ENCODE measurements at places on chromosomes 5 and 9.

DNA sequence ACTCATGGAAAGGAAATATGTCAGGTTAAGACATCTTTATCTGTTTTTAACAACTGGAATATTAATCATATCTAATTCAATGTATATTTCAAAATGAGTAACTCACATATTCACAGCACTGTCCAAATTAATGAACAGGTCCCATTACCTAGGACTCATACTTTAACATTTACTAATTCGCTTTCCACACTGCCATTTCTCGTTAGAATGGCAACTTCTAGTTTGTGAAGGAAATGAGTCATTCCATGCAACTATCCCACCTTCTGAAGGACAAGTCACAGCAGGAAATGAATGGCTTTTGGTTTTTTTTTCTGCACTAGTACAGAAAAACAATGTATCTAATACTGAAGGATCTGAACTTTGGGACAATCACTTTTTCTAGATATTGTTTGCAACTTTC is 24.6 kb upstream of the IFNK start:
- DNase-seq = no peak

DNA sequence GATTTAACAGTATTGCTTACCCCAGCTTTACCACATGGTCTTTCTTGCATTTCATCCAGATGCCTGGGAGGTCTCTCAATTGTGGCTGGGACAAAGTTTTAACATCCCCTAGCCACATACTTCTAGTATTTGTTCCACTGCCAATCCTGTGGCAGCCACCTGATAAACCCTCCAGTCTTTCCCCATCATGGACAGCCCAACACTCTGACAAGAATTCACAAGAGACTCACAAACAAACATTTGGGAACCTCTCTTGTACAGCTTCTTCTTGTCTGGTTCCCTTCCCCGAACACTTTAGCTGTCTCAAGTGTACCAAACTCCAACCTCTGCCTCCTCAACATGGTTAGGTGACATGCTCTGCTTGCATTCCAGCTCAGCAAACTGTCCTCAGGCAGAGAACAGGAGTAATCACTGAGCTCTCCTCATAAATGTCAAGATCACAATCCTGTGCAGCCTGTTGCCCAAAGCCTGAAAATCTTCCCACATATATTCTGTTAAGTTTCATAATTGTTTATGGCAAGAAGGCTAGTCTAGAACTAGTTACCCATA is 59.7 kb downstream of the STRBP start:
- no peak for DNase-seq

- DNase-seq = peak; percentile 62
Observed at GRCh38 chr5:34452170-34452828, 203.8 kb upstream of the RAI14 start.

DNA sequence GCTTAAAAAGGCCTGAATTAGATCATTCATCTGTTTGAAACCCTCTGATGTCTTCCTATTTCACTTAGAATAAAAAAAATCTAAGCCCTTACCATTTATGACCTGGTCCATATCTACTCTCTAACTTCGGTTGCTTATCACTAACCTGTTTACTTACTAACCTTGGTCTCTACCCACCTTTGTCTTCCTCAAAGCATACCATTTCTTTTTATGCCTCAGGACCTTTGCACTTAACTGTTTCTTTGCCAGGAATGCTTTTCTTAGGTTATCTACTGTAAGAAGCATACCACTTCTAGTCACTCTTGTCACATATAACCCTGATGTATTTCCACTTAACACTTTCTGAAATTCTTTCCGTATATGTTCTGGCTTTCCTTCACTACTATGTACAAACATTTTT is 67.0 kb downstream of the UHRF2 start:
- DNase-seq = no peak

DNA sequence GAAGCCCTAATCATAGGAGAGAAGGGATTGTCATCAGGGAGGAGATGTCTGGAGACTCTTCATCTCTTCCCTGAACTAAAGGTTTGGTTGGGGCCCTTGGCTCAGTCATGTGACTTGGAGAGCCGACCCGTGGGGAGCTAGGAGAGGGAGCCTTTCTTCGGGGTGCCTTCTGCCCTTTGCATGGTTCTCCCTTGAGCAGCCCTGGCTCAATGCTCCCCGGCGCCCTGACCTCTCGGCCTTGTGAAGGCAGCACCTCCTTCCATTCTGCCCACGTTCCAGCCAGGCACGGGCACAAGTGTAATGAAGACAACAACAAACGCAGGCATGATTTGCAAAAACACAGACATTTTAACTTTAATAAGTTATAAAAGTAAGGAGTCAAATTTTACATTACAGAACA is 50.4 kb downstream of the ZNF354C start:
- no peak for DNase-seq

GRCh38 chr9:134174073-134174449 is 9.7 kb upstream of the RNU6ATAC start:
- DNase-seq = no peak

- no peak for DNase-seq
Observed at GRCh38 chr5:115304496-115304895, 8.0 kb upstream of the CCDC112 start.

GRCh38 chr5:136108766-136109165 is 23.9 kb upstream of the SMAD5 start:
- DNase-seq = no peak

DNA sequence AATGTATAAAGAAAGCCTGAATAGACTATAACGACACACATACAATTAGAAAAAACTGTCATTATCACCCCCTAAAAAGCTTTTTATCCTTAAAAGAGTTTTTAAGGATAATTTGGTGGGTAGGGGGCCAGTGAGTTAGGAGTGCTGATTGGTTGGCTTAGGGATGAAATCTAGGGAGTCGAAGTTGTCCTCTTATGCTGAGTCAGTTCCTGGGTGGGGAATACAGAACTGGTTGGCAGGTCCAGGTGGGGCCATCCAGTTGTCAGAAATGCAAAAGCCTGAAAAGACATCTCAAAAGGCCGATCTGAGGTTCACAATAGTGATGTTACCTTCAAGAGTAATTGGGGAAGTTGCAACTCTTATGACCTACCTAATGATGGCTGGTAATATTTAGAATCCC is 13.6 kb downstream of the ZBTB5 start:
- DNase-seq = no peak

DNA sequence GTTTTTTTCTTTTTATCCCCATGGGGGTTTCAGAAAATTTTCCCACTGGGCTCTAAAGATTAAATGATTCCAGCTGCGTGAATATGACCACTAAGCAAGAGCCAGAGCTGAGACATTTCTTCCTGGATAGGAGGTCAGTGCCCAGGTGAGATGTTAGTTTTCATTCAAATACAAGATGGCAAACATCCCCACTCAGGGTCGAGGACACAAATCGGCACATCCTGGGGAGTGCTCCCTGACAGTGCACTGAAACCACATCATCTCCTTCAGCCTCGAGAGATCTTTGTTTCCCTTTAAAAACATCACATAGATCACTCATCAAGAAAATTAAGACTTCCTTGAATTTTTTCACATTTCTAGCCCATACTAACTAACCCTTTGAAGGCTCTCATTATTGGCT is 273.2 kb upstream of the PANK3 start:
- no peak for DNase-seq

DNA sequence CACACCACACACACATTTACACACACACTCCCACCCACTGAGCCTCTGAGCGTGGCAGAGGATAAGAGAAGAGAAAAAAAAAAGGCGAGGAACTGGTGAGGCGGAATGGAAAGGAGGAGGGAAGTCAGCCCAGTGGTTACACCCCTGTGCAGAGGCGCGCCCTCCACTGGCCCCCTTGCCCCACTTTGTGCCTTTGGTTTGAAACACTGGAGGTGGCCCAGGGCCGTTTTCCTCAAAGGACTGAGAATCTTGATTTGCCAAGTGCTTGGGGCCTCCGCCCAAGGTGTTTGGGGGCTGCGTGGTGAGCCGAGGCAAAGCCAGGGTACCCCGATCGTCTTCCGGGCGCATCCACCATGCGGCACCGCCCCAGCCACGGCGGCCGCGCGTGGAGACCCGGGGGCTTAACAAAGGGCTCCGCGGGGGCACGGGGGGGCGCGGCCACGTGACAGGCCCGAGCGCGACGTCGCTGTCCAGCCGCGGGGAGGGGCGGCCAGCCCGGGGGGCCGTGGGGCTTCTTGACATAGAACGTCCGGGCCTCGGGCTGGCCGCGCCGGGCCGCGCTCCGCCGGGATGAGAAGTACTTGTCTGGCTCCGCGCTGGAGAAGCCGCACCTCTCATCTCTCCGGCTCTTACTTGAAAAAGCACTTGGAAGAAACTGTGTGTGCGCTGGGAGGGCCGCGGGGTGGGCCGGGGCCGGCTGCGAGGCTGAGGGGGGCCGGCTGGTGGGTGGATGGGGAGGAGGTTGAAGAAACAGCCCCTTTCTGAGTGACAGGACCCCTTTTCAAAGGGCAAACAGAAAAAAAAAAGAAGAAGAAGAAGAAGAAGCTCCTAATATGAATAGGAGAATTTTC is 21.0 kb downstream of the NR2F1 start:
- DNase-seq = no peak

DNA sequence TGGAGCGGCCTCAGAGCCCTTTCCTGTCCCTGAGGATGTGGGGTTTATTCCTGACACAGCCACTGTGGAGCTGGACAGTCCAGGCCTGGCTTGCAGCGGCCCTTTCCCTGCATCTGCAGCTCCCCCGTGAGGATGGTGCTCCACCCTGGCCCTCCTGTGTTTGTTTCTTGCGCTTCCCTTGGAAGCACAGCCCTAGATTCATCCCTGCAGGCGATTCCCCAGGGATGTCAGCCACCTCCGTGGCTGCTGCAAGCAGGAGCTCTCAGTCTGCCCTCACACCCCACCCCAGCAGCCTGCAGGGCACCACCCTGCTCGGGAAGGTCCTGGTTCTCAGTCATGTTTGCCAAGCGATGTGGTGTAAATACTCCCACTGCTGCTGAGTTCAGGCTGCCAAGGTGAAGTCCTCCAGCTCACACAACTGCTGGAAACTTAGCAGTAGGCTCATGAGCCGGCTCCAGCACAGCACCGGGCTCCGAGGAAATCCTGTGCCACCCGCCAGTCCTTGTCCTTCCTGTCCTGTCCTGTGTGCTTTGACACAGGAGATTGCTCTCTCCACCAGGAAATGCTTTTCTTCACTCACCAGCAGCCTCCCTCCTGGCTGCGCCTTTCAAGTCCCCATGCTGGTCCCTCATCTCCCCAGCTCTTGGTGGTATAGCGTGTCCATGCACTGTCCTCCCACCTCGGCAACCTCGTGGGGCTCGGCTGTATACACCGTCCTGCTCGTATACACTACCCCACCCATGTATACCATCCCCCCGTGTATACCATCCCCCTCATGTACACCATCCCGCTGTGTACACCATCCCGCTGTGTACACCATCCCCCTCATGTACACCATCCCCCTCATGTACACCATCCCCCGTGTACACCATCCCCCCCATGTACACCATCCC is 16.2 kb downstream of the ROPN1L start:
- peak; percentile 77 for DNase-seq

GRCh38 chr5:111840036-111840674 is 83.2 kb upstream of the NREP start:
- no peak for DNase-seq

DNA sequence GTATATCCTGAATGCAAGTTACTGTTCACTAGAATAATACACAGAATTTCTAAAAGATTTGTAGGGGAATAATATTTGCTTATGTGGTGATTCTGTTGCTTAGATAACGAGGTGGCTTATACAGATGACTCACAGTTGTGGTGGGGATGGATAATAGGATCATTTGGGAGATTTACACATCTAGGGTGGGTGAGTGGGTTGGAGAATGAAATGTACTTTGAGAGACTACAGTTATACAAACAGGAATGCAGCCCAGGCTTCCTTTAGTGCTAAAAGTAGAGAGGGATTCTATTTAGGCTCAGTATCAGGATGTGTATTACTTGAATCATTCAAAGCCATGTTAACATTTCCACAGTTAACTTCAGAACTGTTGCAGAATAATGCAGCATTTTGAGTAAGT is 1.8 kb downstream of the CTXN3 start:
- no peak for DNase-seq

- DNase-seq = no peak
Observed at GRCh38 chr9:131179561-131180219, 54.3 kb downstream of the NUP214 start.

DNA sequence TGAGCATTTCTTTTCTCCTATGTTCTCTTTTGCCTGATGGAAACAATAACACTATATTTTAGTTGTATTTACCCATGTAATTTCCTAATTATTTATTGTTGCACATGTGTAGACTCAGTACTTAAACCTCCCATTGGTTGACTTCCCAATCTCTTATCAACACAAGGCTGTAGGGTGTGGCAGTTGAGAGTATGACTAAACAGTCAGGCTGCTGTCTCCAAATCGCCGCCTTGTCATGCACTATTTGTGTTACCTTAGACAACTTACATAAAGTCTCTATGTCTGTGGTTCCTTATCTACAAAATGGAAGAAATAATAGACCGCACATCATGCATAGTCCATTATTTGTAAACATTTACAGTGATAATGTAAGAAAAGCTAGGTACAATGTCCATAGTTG is 68.9 kb upstream of the EFNA5 start:
- no peak for DNase-seq

DNA sequence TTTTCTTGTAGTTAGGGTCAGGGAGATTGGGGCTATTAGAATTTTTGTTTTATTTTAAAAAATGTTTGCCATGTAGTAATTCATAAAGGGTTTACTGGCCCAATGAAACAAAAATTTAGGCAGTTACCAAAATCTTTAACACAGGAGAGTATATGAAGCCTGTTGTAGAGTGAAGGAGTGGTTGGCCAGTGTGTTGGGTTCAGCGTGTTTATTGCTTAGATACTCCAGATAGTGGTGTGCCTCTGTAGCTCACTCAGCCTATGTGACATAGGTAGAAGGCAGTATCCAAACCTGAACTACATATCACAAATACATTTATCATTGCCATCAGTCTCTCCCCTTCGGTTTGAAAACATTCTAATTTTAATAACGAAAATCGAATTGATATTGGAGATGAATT is 1.2 kb downstream of the TEK start:
- no peak for DNase-seq

GRCh38 chr5:119452373-119453039 is at the start of gene HSD17B4:
Gene HSD17B4 (plus strand): TSS chr5:119452497. CDS start chr5:119452576, 79 bp downstream.
- peak; percentile 90 for DNase-seq

DNA sequence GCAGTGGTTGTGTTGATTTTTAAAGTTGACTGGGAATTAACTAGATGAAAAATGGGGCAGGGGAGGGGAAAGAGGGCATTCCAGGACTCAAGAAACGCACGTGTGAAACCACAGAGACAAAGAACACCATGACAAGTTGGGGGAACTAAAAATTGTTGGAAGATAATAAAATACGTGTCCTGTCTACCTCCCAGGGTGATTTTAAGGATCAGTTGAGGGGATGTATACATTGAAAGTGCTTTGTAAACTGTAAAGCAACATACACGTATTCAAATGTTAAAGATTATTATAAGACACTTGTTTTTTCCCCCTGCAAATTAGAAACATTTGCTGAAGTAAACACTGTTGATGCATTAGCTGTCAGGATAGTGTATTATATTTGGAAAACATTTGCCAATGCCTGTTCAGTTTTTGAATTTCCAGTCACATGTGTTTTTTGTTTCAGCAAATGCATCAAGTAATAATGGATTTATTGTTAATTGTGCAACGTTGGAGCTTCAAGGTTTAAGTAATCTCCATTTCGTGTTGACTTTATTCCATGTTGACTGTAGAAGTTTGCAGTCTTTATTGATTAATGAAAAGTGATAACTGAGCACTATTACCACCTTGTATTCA is 412.7 kb downstream of the ACTL7B start:
- DNase-seq = no peak

All from NCI-H446 (cell line).